ENCODE measurements at places on chromosomes 13 and 19.

GRCh38 chr13:80336370-80336769 is 4.6 kb downstream of the SPRY2 start:
- no peak for DNase-seq

- DNase-seq = no peak
Observed at GRCh38 chr13:91126806-91127205, 220.7 kb upstream of the MIR17HG start.

GRCh38 chr13:65914716-65915115 is 1315.4 kb downstream of the PCDH9 start:
- DNase-seq = peak; percentile 81

GRCh38 chr13:84076280-84076679 is 194.0 kb upstream of the SLITRK1 start:
- DNase-seq = no peak

DNA sequence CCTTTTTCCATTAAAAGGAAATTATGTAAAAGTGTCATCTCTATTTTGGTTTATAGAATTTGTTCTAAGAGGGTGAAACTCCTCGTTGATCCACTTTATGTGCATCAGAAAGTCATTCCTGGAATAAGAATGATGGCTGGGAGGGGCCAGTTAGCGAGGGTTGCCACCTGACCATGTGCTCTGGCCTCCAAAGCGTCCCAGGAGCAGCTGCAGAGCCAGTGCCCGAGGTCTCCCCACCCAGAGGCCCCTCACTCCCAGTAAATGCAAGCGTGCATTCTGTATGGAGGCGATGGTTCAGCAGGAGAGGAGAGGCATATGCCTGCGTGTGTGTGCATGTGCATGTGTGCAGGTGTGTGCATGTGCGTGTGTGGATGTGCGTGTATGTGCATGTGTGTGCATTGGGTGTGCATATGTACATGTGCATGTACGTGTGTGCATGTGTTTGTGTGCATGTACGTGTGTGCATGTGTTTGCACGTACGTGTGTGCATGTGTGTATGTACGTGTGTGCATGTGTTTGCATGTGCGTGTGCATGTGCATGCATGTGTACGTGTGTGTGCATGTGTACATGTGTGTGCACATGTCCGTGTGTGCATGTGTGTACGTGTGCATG is 345.8 kb downstream of the TEX29 start:
- no peak for DNase-seq

DNA sequence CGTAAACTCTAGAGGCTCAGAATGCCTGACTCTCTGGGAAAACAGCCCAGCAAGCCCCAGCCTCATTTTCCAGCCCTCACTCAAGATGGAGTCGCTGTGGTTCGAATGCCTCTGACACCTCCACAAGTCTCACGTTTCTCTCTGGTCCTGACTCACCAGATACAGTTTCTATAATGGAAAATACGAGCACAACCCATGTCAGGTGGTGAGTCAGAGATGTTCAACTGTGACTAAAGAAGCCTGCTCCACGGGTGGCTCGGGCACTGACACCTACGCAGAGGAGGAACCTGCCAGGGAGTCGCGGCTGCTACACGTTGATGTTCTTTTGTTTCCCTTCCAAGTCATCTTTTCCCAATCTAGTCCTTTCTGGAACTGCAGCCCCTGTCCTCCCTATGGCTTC is 87.1 kb upstream of the STK24 start:
- peak; percentile 19 for DNase-seq

DNA sequence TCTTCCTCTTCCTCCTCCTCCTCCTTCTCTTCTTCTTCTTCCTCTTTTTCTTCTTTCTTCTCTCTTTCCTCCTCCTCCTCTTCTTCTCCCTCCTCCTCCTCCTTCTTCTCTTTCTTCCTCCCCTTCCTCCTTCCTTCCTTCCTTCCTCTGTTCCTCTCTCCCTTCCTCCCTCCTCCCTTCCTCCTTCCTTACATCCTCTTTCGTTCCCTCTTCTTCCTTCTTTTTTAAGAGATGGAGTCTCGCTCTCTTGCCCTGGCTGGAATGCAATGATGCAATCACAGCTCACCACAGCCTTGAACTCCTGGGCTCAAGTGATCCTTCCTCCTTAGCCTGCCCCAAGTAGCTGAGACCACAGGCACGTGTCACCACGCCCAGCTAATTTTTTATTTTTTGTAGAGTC is 13.2 kb downstream of the EHD2 start:
- DNase-seq = no peak

DNA sequence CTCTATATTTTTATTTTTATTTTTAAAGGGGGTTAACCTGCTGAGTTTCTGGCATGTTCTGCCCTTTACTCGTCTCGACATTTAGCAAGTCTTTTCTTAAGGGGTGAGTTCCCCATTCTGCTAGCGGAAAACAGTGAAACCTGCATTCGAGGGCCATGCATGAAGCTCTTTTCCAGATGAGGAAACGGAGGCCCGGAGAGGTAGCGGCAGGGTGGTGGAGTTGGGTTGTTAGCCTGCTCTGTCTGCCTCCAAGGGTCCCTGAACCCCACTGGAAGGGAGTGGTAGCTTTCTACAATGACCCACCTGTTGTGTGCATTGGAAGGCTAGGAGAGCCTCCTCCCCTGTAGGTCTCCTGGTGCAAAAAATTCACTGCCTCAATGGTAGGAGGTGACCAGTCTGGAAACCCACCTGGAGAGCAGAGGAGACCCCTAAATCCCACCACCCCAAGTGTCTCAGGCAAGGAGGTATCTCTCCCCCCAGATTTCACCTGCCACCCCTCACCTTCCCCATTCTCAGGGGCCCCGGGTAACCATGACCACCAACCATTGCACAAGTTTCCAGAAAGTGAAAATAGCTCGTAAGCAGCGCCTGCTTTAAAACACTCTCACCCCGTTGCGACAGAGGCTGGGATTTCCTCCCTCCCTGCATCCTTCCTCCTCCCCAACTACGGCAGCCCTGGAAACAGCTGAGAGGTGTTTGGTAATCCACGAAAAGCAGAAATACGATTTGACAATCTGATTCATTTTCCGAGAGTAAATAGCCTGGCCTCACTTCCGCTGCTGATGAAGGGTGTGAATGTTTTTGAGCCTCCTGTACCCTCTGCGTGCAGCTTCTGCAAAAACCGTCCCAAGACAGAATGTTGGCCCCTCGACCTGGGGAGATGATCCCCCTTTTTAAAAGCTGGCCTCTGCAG is 3.5 kb downstream of the KLF2 start:
- peak; percentile 80 for DNase-seq

GRCh38 chr13:47033216-47033615 is 136.4 kb upstream of the HTR2A start:
- no peak for DNase-seq

DNA sequence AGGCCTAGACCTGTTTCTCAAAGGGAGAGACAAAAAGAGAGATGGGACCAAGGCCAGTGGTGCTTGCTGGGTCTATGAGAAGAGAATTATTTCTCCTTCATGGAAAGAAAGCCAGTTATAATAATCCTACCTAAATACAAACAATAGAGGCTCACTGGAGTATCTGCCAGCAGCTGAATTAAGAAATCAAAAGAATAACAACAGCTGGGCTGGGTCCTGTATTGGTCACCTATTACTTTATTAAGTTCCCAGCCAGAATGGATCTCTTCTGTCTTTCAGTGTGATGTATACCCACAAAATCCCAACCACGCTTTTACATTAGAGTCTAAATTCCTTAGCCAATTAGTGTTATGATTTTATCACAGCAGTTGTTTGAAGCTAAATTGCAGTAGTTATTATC is 297.8 kb upstream of the DACH1 start:
- no peak for DNase-seq

GRCh38 chr19:18273561-18274218 is 562 bp downstream of the IQCN start:
- DNase-seq = no peak

DNA sequence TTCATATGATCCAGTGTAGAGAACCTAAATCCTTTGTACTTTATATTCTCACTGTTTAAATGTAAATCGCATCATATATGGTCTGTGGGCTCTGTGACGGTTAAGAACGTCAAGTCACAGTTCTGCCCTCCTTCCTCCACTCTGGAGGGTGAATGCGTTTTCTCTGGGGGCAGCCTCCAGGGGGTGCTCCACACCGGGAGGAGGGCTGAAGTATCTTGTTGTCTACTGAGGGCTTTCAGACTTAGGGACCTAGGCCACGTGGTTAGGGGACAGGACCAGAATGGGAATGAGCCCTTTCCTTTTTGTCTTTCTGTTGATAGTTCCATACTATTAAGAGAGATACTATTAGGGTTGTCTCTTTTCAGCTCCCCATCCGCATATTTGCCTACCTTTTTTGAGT is 504.9 kb downstream of the FGF9 start:
- DNase-seq = no peak

DNA sequence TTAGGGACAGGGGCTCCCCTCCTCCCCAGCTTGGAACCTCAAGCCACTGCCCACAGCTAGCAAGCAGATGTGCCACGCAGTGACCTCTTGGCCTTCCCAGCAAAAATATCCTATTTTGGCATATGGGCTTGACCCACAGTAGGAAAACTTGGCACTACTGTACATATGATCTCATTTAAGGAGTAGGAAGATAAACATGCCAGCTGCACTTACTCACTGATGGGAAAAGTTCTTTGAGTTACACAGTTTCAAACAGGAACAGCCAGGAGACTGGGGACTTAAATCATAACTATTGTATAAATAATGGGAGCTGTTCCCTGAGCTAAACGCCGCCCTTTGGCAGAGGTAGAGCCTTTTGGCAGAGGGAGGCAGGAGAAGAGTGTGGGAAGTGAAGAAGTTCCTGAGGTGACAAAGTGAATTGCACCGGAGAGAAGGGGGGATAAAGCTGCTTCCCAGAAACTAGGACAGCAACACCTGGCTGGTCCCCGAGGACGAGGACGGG is 6.1 kb downstream of the SACS start:
- peak; percentile 95 for DNase-seq

DNA sequence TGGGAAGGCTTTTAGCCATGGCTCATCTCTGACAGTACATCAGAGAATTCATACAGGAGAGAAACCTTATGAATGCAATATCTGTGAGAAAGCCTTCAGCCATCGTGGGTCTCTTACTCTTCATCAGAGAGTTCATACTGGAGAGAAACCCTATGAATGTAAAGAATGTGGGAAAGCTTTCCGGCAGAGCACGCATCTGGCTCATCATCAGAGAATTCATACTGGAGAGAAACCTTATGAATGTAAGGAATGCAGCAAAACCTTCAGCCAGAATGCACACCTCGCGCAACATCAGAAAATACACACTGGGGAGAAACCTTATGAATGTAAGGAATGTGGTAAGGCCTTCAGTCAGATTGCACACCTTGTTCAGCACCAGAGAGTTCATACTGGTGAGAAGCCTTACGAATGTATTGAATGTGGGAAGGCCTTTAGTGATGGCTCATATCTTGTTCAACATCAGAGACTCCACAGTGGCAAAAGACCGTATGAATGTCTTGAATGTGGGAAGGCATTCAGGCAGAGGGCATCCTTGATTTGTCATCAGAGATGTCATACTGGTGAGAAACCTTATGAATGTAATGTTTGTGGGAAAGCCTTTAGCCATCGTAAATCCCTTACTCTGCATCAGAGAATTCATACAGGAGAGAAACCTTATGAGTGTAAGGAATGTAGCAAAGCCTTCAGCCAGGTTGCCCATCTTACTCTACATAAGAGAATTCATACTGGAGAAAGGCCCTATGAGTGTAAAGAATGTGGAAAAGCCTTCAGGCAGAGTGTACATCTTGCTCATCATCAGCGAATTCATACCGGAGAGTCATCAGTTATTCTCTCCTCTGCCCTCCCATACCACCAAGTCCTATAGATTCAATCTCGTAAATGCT is 10.7 kb downstream of the ZNF470 start:
- DNase-seq = no peak

DNA sequence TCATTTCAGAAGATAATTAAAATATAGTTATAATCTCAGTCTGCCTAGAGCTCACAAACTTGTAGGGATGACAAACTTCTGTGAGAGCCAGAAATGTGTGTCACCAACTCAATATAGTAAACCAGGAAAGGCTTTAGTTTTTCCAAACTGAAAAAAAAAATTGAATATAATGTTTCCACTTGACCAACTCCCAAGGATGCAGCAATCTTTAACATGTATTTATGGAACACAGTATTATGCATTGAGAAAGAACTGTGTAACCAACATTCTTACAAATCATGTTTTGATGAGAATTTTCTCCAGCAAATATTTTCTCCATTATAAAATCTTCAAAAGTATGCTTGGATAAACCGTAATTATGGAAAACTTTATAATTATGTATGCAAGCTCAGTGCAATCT is 50.1 kb upstream of the KLF12 start:
- DNase-seq = no peak

DNA sequence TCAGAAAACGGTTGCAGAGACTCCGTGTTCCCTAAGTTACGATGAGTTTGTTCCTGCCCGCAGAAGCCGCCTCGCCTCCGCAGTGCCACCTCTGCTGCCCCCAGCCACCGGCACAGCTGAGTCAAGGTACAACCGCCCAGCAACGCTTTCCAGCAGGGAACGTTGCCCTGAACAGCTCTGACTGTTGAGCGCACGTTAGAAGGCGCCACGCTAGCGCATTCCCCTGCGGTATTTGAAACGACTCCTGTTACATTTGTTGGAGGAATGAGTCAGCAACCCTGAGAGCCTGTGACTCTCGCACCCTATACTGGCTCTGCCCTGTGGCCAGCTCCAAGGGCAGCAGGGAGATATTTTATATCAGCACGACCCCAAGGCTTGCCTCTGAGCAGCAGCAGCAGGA is 302.8 kb downstream of the TEX29 start:
- no peak for DNase-seq

DNA sequence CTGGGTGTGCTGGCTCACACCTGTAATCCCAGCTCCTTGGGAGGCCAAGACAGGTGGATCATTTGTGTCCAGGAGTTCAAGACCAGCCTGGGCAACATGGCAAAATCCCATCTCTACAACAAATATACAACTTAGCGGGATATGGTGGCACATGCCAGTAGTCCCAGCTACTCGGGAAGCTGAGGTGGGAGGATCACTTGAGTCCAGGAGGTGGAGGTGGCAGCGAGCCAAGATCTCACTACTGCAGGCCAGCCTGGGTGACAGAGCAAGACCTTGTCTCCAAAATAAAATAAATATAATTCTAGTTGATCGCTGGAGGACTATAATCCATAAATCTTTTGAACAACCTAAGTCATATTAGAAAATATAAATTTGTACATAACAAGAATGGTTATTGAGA is 1061.5 kb upstream of the PCDH9 start:
- DNase-seq = no peak

All from dermis blood vessel endothelial cell (primary cell).